ENCODE measurements at places on chromosomes 6 and 20.

GRCh38 chr6:117168296-117169063 lies 96.9 kb upstream of the VGLL2 start:
- DNase-seq = no peak

DNA sequence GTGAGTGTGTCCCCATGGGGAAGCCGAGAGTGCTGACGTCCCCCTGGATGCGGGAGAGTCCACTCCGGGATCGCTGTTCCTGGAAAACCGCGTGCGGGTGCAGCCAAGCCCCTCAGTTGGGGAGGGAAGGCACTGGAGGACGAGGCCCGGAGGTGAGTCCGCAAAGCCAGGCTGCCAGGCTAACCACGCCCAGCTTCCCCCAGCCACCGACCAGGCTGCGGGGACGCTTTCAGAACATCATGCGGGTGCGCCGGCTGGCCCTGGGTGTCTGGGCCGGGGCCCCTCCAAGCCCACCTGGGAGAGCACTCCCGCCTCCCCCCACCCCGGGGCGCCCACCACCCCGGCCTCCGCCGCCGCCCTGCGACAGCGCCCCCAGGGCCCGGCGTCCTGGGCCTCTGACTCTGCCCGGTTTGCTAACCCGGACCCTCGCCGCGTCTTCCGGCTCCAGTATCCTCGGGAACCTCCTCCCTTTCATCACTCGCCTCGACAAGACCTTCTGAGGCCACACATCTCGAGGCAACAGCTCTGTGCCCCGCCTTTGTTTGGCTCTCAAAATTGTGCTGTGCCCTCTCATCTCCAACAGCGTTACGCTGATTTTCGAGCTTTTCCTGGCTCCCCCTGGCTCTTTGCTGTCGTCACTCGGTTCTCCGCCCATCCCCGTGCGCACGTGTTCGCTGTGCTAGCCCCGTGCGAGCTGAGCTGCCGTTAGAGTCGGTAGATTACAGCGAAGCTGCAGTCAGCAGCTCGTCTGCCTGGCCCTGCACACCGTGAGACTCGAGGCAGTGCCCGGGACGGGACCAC lies 47.1 kb upstream of the ENTPD6 start:
- DNase-seq = no peak

GRCh38 chr6:157107915-157108651 lies 215.2 kb downstream of the TMEM242 start:
- no peak for DNase-seq

- no peak for DNase-seq
Observed at GRCh38 chr6:128478230-128479047, 42.0 kb downstream of the PTPRK start.

GRCh38 chr6:117483004-117483644 lies 650 bp downstream of the DCBLD1 start:
- DNase-seq = no peak

- no peak for DNase-seq
Observed at GRCh38 chr6:138622967-138623366, 123.7 kb upstream of the NHSL1 start.

GRCh38 chr6:139126931-139127330 lies 7.9 kb upstream of the HECA start:
- DNase-seq = no peak

- no peak for DNase-seq
Observed at GRCh38 chr20:23629017-23629541, 8.7 kb downstream of the CST3 start.

- DNase-seq = no peak
Observed at GRCh38 chr20:53853111-53853713, 217.2 kb downstream of the BCAS1 start.

DNA sequence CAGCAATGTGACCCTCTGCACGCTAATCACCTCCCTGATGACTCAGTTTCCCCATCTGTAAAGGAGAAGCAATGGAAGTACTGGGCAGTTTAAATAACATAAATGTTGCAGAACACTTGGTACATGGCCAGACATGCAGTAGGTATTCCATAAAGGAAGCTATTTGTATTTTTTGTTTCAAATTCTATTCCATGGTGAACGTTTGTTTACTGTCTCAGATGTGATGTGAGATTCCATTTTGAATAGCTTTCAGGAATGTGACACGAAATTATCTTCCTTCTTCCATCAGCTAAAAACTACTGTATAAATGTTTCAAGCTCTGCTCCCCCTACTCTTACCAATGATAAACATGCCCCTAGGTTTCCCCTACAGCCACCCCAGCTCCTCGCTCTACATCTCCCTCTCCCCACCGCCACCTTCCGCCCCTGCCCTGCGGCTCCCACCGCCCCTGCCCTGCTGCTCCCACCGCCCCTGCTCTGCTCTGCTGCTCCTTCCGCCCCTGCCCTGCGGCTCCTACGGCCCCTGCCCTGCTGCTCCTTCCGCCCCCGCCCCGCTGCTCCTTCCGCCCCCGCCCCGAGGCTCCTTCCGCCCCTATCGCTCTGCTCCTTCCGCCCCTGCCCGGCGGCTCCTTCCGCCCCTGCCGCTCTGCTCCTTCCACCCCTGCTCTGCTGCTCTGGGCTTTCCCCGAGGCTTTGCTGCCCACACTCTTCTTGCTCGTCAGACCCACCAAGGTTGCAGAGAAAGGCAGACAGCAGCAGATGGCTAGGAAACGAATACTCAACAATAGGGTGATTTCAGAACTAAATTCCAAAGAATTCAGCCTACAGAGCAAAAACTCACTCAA lies 78.9 kb downstream of the THBS2 start:
- no peak for DNase-seq

DNA sequence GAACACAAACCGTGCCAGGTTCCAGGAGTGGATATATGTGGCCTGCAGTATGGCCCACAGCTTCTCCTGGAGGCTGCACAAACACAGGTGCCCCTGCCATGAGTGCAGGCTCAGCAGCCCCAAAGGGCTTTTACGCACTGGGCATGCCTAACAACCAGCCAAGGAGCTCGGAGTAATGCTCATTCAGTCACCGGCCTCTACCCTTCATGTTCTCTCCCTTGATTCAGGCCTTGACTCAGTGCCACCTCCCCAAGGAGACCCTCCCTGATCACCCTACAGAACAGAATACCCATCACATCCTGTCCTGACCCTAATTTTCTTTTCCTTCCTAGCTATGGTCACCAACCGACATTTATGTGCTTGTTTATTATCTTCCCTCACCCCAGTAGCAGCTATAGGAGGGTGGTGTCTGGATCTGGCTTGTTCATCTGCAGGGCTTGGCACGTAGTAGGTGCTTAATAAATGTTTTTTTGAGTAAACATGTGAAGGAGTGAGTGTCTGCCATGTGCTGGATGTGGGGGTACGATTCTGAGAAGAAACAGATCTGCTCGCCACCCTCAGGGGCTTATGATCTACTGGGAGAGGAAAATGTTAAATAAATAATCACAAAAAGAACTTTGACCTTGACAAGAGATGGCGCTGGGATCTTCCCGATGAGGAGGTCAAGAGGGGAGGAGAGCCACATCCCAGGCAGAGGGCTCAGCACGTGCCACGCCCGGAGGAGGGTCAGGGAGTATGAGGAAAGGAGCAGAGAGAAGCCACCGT lies 9.2 kb downstream of the PXMP4 start:
- DNase-seq = no peak

DNA sequence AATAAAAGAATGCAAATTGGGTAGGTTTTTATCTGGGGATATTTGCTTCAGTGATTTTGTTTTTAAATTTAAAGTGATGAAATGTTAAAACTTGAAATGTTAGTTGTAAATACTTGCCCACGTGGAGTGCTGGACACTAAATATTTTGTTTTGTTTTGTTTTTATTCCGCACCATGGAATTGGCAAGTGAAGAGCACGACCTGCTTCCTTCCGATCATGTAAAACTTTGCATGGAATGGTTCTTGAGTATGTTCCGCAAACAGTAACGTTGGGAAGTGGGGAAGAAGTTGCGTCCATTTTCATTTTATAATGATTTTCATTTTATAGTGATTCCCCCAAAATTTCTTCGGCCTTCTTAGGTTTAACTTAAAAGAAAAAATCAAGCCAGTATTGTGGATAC lies 765 bp downstream of the IRAK1BP1 start:
- no peak for DNase-seq

DNA sequence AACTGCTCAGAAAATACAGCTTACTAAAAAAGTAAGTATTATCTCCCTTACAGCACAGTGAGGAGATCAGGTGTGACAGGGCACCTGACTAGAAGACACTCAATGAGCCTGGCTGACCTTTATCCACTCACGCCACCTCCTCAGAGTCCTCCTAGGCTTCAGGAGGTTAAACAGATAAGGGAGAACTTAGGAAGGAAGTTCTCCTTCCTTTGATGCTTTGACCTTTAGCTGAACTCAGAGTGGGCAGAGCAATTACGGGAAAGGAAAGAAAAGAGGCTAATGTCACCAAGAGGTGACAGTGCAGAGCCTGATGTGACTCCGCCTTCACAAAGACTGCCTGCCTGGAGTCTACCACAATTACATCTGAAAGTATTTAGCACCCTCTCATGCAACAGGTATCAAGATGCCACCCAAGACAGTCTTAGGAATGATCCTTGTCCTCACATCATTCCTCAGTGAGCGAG lies 36.7 kb downstream of the MAN1A1 start:
- DNase-seq = no peak

DNA sequence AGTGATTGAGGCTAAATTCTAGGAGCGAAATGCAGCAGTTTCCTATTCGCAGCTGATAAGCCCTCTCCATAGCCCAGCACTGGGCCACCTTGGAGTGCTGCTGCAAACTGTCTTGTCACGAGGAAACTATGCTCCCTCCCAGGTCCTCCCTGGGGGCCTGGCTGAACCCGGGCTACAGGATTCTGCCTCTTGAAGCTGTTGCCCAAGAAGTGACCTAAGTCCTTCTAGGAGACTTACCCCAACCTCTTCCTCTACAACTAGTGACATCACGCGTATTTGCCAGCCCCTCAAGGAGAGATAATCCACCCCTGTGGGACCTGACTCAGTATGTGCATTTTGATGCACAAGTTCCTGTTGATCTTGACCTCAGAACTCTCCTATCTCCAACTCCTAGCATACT lies 26.5 kb upstream of the ZFAND3 start:
- no peak for DNase-seq

DNA sequence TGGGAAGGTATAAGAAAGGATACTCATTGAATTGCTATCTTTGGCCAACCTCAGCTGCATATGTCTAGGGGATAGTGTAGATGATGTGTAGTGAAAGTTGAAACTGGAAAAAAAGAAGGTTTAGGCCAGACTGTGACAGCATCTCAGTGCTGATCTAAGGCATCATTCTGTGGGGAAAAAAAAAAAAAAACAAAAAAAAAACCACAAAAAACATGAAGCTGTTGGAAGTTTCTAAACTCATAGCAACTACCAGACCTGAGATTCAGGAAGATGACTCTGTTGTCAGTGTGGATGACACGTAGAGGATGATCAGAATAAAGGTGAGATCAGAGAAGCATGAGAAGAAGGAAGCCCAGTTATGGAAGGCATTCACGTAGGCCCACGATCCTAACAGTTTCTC lies 100.8 kb upstream of the CNKSR3 start:
- no peak for DNase-seq

DNA sequence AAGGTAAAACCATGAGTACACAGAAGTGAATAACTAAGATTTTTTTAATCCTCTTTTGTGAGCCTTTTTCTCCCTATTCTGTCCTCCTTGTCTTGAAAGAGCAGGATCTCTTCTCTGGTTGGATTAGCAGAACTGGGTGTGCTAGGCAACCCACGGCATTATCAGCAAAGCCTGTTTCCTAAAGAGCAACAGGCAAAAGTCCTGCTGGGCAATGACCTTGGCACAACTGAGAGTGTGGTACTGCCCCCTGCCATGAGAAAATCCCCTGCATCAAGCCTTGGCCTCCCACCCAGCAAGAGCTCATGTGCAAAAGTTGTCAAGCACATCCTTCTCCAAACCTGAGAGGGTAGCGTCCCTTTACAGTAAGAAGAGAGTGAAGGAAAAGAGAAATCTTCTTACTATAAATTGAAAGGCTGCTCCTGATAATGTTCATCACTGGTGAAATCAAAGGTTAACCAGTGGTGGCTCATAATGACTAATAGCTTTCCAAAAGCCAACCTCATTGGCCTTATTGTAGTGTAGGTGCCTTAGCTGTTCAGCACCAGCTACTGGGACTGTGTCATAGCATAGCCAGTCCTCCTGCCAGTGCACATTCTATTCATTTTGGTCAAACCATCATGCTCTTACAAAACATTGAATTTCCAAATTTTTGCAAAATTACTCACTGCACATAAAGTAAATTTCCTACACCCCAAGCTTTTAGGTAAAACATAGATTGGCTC lies 17.1 kb downstream of the KIF6 start:
- no peak for DNase-seq

DNA sequence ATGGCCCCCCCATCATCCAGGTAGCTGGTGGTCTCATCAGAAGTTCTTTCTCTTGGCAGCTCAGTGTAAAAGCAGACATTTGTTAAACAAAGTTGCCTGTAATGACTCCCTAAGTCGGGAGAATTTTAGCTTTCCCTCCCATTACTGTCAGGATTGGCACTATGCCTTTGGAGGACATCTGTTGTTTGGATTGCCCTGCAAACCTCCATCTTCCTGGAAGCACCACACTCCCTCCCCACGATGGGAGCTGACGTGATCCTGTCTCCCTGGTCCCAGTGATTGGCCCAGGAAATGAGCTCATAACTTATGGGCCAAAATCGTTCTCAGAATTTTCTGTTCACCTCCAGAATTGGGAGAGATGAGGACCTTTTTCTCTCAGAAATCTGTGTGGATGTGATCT lies 42.6 kb upstream of the CNR1 start:
- DNase-seq = no peak

GRCh38 chr6:11648436-11648775 lies 110.9 kb downstream of the TMEM170B start:
- no peak for DNase-seq

DNA sequence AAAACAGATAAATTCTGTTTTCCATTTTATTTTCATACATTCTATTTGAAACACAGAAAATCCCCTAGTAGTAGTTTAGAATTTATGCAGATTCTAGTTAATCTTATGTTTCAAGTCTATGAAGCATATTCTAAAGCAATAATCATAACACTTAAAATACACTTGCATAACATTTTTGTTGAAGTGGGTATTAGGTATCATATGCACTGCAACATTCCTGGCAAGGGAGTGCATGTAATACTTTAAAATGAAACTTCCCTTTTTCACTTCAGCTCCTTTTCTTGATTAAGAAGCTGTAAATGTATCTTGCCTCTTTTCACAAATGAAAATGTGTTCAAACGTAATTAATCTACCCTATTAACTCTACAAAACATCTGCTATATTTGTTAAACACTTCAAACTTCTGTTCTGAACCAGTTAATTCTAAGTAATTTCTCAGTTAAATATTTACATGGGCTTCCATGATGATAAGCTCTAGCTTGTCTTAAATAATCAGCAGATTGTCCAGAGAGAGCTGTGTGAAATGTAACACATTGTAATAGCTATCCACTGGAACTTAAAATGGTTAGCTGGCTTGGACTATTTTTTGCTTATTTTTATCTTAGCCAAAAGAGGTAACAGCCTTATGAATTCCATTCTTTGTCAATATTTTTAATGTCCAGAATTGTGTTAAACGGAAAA lies 192.8 kb downstream of the COL19A1 start:
- DNase-seq = no peak

DNA sequence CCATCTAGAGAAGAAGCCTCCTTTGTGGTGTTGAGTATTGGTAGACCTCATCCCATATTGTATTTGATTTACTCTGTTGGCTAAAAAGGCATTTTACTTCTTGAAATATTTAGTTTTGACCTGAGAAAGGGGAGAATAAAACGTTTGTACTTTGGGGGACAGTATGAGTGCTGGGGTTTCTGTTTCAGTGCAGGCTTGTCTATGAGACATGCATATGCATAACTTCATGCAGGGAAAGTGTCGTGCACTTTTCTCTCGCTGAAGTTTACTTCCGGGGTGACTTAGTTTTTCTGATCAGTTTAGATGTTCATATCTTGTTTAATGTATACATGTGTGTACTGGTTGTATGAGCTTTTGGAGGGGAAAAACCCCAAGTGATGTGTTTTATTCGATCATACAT lies 59.5 kb downstream of the UTRN start:
- no peak for DNase-seq

Measured in H1 (cell line).